ENCODE measurements at places on chromosomes 11 and 22.

GRCh38 chr11:66341502-66342126, 3.3 kb downstream of the BRMS1 start:
- DNase-seq = no peak

DNA sequence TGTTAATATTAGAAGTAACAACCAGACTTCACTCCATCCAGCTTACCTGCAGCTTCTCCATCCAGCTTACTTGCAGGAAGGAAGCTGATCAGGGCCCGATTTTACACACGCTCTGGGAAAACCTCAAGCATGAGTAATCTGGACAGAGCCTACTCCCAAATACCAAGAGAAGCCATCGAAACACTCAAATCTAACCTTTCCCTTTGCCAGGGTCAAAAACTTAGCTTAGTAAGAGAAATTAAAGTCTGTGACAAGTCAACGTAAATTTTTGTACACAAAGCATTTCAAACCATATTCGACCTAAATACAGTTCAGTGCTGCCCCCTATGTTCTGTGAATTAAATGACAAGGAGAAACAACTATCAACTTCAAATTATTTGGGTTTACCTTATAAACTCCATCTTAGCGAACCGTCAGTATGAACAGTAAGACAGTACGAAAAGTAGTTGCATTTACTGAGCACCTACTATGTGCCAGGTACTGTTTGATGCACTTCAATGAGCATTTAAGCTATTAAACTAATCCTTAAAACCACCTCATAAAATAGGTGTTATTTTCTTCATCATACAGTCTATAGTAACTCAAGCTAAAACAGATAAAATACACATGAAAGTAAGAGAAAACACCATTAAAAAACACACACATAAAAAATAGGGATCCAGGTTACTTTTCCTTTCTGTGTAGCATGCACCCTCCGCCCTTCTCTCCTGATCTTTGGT, 36.9 kb downstream of the ARFGAP3 start:
- DNase-seq = no peak

DNA sequence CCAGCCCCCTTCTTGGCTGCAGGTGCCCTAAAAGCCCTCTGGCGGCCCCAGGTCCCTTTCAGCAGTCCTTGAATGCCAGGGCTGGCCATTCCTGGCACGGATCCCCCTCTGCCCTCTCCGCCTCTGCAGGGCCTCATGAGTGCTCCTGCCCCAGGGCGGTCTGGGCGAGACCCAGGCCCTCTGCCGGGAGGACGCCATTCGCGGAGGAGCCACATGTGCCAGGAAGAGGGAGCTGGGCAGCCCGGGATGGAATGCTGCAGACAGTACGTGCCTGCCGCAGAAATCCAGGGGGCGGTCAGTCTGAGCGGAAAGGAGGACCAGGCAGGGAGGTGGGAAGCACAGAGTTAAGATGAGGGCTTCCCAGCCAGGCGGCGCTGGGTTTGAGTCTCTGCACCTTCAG, 2.8 kb downstream of the CABP7 start:
- DNase-seq = no peak

DNA sequence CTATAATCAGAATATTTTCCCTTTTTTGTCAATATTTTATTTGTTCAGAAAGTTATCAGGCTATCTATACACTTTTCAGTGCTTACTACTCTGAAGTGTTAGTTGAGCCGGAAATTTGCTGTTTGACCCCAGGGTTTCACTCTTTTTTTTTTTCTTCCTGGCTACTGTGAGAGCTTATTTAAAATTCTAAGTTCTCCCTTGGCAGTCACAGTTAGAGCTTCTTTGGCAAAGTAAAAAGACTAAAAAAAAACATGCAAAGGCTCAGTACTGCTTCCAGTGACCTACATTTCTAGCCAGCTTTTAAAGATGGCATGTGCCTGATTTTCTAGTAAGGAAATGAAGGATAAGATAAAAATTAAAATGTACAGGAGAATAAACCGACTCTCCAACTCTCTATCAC, 48.4 kb downstream of the ELP4 start:
- no peak for DNase-seq

GRCh38 chr11:65571940-65572339, 398 bp upstream of the FAM89B start:
- DNase-seq = no peak

DNA sequence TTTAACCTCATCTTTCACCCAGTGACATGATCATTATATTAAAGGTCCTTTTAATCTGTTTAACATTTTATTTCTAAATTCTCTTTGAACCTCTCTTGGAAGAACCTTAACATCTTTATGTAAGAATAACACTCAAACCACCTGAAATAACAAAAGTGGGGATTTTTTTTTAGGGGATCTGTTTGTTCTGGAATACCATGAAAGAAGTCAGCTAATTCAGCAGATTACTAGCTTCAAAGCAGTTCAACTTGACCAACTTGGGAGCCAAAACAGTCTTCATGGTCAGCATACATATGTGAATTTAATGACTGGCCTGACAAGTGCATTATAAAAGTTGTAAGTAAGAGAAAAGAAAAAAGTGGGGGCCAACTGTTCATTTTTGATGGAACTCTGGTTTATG, 52.3 kb downstream of the CCDC34 start:
- no peak for DNase-seq

- no peak for DNase-seq
These were observed 485 bp downstream of the KCNJ4 start for GRCh38 chr22:38454353-38455075.

DNA sequence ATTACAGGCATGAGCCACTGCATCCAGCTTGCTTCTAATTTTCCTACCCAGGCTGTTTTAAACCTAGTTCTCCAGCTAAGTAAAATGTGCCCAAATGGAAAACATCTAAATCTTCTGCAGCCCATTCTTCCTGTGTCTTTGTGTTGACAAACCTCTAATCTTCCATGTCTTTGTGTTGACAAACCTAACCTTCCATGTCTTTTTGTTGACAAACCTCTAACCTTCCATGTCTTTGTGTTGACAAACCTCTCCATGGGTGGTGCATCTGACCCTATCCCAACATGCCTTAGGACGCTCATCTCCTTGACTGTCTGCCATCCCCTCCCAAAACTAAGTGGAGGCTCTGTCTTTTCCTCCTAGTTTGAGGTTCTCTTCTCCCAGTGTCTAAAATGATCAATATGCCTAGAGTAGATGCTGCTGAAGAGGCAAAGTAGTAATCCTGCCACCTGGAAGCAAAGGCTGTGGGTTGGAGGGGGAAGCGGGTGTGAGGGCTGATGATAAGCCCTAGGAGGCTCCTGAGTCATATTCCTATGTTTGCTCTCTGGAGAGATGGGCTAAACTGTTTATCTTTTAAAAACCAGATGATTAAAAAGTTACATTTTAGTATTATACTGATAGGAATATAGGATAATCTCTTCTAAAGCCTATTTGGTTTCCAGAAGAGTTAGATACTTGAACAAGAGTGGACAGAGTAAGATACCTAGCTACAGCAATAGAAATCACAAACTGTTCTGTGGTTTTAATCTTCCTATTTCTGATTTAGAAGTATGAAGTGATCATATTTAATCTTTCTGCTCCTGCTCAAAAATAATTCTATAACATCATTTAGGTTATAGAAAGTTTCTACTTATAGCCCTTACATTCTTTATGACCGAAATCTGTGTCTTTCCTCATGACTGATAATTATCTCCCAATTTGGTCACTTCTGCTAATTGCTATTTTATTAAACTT, 7.9 kb downstream of the FEN1 start:
- DNase-seq = no peak

DNA sequence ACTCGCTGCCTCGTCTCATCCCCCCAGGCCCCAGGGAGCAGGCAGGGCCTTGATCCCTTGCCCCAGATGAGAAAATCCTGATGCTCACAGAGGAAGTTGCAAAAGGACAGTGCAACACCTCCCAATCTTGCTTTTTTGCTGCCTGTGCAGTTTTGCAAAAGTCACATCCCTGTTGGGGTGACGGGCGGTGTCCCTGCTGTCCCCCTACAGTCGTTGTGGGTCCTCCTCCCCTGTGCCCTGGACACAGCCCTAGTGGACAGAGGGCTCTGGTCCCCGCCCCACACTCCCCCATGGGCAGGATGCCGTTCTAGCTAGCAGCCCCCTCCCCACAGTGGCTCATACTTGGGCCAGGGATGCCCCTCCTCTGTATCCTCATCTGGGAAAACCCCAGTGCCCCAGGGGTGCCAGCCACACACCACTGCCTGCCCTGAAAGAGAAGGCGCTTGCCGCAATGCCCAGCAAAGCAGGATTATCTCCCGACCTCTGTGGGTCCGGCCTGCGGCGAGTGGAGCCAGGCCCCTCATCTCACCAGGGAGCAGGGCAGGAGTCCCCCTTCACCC, 18.4 kb upstream of the CTSD start:
- DNase-seq = no peak

DNA sequence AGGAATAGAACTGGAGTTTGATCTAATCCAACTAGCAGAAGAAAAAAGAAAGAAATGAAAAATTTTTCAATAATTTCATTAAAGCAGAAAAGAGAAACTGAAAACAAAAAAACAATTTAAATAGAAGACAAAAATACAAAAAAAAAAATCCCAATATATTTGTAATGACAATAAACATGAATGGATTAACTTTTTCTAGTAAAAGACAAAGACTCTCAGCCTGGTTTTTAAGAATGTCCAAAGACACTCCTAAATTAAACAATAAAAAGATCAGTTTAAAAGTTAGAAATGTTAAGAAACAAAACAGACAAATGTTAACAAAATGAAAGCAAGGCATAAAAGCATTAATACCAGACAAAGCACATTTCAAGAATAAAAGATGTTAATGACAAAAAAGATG, 50.3 kb upstream of the ME3 start:
- DNase-seq = no peak

GRCh38 chr22:18130699-18131429, 19.1 kb upstream of the USP18 start:
- DNase-seq = no peak

GRCh38 chr11:134800826-134801225, 388.8 kb upstream of the B3GAT1 start:
- DNase-seq = no peak

DNA sequence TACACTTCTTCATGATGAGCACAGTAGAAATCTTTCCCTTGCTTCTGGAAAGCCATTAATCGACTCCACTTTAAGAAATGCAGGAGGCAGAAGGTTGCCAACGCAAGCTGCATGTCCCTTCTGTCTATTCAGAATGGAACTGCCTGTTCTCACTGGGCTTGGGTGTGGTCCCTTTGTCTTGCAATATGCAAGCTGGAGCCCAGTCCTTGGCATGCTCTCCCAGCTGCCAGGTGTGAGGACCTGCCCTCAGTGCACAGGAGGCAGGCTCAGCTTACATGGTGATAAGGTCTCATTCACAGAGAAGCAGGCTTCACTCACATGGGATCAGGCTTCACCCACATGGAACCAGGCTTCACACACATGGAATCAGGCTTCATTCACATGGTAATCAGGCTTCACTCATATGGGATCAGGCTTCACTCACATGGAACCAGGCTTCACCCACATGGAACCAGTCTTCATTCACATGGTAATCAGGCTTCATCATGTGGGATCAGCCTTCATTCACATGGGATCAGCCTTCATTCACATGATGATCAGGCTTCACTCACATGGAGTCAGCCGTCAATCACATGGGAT, 59.2 kb upstream of the USP47 start:
- no peak for DNase-seq

GRCh38 chr22:28710576-28711191, 30.9 kb downstream of the CHEK2 start:
- no peak for DNase-seq

GRCh38 chr11:77127235-77127911, 673 bp upstream of the MYO7A start:
- DNase-seq = peak; percentile 17

DNA sequence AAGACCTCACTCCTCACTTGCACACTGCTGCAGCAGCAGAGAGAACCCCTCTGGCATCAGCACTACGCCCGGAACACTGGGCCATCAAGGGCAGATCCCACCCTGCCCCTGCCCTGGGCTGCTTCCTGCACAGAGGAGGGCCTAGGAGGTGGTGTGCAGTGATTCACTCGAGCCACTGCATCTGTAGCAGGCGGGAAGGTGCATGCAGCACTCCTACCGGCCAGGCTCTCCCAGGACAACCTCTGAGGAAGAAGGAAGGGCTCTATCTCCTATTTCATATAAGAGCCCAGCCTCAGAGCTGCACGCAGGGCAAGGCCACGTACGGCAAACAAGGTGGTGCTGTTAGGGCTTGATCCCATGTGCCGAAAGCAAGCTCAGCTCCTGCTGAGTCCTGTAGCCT, 14.2 kb downstream of the RANGAP1 start:
- no peak for DNase-seq

- peak; percentile 28 for DNase-seq
These were observed 40.0 kb downstream of the TPCN2 start for GRCh38 chr11:69088676-69089146.

DNA sequence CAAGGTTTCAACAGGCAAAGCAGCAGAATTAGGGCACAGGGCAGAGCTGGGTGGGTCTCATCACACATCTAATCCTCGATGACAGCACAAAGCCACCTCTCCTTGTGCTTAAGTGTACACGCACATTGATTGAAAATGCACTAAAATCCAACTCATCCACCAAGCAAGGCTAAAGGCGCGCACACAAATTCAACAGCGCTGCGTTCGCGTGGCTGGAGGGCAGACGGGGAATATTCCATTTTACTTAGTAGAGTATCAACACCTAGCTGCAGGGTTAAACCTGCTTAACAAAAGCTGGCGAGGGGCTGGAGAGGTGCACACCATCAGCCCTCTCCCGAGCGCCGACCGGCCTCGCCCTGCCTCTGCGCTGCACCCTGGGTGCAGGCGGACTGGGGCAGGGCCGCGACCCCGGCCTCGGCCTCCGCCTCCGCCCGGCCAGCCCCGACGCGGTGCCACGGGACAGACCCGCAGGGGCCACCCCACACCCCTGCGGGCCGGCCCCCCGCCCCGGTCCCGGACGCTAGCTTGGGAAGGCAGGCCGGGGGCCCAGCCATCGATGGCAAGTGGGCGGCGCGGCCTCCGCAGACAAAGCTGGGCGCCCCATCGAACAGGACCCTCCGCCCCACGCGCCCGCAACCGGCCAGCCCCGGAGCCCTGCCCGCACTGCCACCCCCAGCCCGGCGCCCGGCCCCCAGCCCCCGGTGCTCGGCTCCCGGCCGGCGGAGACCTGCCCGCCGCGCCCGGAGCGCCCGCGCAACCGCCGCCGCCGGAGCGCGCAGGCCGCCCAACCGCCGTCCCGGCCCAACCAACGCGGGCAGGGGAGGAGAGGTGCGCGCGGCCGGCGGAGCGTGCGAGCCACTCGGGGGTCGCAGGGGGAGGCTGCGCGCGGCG, 929 bp downstream of the PRDM10 start:
- peak; percentile 3 for DNase-seq

DNA sequence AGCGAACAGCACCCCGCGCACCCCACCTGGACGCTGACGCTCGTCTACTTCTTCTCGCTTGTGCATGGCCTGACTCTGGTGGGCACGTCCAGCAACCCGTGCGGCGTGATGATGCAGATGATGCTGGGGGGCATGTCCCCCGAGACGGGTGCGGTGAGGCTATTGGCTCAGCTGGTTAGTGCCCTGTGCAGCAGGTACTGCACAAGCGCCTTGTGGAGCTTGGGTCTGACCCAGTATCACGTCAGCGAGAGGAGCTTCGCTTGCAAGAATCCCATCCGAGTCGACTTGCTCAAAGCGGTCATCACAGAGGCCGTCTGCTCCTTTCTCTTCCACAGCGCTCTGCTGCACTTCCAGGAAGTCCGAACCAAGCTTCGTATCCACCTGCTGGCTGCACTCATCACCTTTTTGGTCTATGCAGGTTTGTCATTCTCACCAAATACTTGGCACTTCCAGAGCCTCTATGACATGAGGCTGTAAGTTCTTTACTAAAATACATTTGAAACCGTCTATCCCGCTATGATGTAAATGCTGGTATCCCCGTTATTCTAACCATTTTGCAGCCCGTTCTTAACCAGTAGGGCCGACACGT, 535 bp downstream of the AQP11 start:
- no peak for DNase-seq
